ENCODE measurements at places on chromosomes 7 and 10.

DNA sequence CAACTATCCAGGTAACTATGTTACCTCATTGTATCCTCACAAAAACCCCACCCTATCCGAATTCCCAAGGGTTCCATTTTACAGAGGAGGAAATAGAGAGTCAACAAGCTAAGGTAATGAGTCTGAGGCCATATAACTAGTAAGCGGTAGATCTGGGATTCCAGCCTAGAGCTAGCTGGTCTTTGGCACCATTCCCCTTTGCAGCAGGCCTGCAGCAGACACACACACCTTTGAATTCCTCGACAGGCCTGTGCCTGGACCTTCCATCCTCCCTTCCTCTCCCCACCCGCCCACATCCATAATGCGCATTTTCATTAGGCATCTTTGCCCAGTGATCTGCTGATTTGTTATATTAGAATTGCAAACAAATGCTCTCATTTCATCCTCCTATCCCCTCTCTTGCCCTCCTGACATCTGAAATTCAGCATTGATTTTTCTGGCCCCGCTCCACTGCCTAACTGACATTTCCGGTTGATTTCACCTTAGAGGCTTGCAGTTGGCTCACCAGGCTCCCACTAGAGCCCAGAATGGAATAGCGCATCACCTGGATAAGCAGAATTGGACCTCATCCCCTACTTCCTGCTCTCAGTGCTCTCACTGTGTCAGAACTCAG, 129.5 kb downstream of the PLXNA4 start:
- no peak for DNase-seq

GRCh38 chr7:115494529-115495147, 535.9 kb downstream of the TFEC start:
- DNase-seq: no peak

GRCh38 chr10:86086418-86086817, 280.2 kb downstream of the GRID1 start:
- no peak for DNase-seq

DNA sequence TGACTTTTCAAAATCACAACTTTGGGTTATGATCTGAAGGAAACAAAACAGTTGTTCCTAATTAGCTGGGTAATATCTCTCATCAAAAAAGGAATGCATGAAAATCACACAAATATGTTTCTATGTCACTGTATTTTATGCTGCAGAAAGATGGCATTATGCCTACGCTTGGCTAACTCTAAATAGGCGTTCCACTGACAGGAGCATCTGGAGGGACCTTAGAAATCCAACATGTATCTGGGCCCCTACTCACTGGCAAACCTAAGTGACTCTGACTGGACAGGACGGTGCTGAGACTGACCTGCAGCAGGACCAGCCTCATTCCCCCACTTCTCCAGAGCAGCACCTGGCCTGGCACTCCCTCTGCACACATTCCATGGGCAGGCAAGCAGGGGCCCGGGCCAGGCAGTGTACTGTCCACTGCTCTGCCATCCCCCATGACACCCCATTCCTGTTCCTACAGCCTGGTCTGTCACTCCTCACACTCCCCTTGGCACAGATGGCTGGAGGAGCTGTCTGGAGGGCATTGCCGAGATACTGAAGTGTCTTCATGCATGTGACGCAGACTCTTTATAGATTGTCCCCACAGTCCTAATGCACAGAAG, 2.6 kb upstream of the MYL7 start:
- DNase-seq: peak; percentile 19

DNA sequence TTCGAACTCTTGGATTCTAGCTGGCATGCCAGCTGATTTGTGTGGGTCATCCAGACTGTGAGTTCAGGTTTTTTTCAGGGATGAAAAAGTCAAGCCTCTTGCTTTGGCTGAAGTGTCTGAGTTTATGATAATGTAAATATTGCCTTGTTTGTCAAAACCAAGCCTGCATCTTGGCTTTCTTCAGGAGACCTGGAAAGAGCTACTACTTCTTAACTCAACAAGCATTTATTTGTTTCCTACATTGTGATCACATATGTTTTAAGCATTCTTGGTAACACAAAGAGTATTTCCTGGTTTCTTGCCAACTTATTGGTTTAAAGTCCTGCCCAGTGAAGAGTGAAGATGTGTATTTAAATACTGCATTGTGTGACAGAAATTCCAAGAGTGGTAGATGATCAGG, 407.1 kb downstream of the LRMDA start:
- no peak for DNase-seq

- no peak for DNase-seq
These were observed 1.8 kb upstream of the PFKFB3 start for GRCh38 chr10:6200734-6201515.

- no peak for DNase-seq
These were observed 301.1 kb downstream of the GFRA1 start for GRCh38 chr10:115971921-115972320.

DNA sequence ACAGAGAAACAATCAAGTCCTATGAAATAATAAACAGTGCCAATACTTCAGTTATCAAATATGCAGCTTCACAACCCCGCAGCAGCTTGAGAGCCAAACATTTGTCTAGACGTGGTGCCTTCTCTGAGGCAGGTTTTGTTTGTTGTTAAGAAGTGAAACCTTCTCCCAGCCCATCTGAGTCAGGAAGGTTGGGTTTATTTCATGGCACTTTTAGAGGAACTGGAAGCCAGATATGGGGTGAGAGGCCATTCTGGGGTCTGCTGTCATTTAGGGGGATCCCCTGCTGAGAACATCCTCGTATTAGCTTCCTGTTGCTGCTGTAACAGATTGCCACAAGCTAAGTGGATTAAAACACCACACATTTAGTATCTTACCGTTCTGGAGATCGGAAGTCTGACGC, 113.6 kb downstream of the GRK5 start:
- no peak for DNase-seq

DNA sequence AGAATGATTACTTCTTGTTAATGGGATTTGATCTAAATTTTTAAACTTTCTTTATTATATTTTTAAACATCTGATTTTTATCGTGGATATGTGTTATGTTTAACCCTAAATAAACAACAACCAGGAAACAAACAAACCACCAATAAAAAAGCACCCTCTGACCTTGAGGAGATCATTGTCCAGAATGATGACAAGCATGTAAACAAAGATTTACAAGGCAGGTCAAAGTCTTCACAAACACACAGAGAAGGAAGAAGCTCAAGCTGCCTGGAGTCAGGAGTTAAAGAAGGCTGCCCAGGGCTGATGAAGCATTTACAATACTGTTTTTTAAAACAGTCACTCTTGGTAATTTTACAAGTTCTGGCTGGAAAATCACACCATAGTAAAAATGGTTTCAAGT, 31.0 kb upstream of the EGFR start:
- no peak for DNase-seq

DNA sequence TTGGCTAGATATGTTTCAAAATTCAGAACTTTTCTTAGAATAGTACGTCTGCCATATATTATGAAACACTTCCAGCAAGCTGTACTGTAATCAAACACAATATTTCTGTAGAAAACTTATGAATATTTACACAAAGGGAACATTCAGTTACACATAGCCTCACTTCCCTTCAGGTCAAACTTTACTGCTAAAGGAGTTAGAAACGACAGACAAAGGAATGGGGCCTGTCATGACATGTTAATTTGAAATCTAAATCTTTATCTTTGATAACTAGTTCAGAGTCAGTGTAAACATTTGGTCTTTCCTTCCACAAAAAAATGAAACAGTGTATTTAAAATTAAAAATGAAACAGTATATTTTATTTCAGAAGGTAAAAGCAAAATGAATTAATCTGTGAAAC, 1.0 kb upstream of the CROT start:
- no peak for DNase-seq

DNA sequence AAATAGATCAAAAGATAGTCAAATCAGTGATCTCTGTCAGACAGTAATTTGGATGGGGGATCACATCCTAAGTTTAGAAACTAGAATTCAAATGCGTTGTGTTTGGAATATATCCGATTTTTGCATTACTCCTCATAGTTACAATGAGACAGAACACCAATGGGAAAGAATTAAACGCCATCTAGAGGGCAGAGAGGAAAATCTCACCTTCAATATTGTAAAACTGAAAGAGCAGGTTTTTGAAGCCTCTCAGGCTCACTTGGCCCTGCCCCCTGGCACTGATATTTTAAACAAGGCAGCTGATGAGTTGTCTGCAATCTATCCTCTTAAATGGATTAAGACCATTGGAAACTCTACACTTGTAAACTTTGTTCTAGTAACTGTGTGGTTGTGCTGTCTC, 17.7 kb downstream of the FRG2B start:
- no peak for DNase-seq

GRCh38 chr10:29392376-29393021, 103.6 kb downstream of the LYZL1 start:
- DNase-seq: peak; percentile 9

DNA sequence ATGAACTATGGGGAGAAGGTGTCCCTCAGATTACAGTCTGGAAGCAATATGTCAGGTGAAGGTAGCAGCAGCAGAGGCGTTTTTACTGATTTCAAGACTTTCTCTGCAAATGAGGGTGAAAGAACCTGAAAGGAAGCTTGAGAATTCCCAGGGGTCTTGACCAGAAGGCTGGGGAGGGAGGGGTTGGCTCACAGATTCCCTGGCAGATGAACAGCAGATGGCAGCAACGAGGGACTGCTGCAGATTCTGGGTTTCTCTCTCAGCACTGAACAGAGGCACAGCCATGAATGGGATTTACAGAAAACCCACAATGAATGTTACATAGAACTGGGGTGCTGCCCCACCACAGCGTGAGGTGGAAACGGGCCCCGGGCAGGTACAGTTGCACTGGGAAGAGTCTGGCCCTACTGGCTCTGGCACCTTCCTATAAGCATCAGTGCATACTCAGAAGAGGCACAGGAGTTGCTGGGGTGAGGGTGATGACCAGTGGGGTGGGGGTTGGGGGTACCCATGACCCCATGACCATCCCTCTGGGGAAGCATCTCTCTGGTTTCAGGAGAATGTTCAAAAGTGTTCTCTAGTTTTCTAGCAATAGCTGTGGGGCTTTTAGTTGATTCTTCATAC, 317.8 kb downstream of the SH2D4B start:
- DNase-seq: no peak

DNA sequence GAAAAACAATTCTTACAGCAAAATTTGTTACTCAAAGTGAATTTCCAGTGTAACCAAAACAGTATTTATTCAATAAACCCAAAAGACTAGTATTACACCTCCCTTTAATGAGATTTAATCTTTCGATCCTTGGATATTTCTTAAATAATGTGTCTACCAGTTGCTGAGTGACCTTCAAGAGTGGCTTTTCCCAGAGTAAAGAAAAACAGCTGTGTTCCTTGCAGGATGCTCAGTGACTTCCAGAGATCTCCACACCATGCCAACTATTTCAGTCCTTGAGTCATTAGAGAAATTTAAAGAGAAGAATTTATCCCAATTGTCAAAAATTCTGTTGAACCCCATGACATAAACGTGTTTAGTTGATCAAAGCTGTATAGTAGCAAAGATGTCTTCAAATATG, 44.0 kb downstream of the IMMP2L start:
- no peak for DNase-seq

DNA sequence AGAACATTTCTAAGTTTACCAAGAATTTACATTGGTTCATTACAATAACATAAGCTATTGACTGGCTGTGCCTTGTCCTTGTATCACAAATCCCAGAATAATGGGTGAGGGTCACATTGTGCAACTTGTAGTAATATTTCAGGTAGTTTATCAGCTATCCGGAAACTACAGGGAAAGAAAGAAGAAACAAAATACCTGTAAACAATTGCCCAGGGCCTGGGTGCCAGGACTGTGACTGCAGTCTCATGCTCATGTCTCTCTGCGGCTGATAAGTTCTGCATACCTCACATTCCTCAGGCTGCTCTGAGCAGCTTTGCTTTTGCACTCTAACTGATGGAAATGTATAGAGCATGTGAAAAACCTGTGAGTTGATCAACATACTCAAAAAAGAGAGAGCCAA, 131.8 kb upstream of the TRIM24 start:
- DNase-seq: no peak

GRCh38 chr10:86363184-86363832, 3.3 kb downstream of the GRID1 start:
- DNase-seq: no peak

DNA sequence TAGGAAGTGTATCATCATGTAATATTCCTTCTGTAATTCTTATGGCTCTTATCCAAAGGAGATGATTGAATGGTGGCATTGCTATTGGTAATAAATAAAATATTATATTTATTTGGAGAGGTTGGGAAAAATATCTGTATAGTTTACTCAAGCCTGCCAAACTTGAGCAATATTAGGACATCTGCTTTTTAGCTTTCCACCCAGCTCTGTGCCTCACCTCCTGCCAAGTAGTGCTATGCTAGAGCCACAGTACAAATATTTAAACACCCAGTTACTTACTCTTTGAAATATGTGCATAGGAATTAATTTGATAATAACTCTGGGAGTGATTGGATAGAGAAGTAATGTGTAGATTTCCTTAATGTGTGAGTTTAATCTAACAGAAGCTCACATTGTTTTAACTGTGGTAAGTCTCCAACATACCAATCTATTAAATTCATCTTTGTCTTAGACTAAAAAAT, 129.2 kb downstream of the BBS9 start:
- no peak for DNase-seq

DNA sequence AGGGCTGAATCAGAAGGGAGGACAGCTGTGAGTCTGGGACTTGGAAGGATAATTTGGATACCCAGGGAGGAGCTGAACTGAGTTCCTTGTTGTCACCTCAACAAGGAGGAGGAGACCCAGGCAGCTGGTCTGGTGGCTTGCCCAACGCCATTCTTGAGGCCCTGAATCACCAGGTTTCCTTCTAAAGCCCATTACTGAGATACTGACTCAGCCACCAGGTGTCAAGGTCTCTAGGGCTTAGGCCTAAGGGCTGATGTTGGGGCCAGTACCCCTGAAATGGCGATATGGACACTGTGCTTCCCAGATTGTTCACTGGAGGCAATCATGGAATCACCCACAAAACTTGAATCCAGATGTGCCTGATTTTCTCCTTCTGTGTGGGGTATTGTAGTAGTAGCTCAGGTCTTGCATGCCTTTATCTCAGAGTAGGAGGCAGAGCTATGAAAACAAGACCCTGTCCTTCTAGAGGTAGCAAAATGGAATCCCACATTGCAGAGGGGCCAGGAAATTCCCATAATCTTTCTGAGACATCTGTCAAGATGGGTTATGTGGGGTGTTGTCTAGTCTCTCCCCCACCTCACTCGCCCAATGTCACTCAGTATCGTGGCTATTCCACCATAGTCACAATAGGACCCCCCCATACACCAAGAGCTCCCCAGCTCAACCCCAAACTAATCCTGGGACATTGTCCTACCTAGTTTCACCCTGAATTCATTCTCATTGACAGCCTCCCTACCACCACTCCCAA, 1.8 kb upstream of the ATG9B start:
- DNase-seq: no peak

DNA sequence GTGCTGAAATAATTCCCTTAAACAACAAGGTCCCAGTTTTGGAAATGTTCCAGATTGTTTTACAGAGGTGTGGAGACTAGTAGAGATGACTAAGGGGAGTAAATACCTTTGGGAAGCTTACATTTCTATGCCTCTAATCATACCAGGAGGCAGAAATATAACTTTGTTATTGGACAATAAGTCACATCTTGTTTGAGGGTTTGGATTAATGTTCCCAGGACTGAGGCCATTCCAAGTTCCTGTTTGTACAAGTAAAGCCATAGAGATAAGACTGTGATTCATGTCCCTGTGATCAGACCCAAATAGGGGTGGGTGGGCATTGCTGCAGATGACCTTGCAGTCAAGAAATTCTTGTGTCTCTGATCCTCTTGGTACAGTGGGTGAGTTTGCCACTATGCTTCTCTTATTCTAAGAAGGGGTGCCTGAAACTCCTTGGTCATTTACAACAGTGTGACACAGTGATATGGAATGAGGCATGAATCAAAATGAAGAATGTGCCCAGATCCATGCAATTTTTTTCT, 508.3 kb downstream of the SORCS3 start:
- DNase-seq: no peak
